Prostate gland (tissue), 2 donors: ENCODE measurements at places on chromosomes 6 and 20.

- DNase-seq: no peak
These were observed 689.7 kb upstream of the GJE1 start for GRCh38 chr6:141443032-141443431.

DNA sequence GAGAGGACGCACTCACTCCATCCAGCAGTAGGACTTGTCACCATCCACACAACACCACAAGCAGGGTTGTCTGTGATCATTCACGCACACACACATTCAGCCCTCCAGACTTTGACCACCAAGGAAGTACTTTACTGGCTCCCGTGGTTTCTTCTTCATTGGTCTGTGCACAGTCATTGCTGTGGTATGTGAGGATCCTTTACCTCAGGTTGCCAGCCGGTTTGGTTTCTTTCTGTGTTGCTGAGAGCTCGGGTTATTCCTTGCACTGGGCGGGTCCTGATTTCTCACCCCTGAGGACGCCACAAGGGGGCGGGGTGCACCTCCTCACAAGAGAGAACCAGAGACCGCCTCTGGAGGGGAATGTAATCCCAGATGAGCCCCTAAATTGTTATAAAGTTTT, 11.2 kb downstream of the SLC35A1 start:
- no peak for DNase-seq

- DNase-seq: no peak
These were observed 169.9 kb downstream of the CARMIL1 start for GRCh38 chr6:25448965-25449538.

GRCh38 chr6:47759364-47759763, 22.5 kb upstream of the OPN5 start:
- no peak for DNase-seq

GRCh38 chr6:42777126-42777822, 4.6 kb upstream of the BICRAL start:
- DNase-seq: no peak

- DNase-seq: no peak
These were observed 7.1 kb downstream of the CSNK2A1 start for GRCh38 chr20:536426-537010.

- no peak for DNase-seq
These were observed 40.3 kb downstream of the STK35 start for GRCh38 chr20:2141600-2142575.
